NCI-H524 treated with DMSO at 0.1 percent for 48 hours (cell line): ENCODE measurements at places on chromosomes 13 and 19.

GRCh38 chr13:50104493-50104892 is 89.2 kb downstream of the KCNRG start:
- no peak for DNase-seq

GRCh38 chr13:84607261-84608013 is 725.2 kb upstream of the SLITRK1 start:
- DNase-seq = no peak

DNA sequence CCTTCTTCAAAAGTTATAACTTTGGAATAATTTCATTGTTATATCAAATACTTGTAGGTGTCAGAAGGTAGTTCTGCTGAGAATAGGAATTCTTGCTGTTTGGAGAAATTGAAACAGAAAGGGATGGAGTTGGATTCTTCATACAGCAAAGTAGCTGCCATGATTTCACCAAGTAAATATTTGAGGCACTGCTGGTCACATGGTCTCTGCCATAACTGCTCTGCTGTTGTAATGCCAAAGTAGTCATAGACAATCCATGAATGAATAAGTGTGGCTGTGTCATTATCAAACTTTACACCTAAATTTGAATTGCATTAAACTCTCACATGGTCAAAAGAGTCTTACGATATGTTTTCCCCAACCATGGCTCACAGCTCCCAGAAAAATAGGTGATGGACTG is 308.6 kb downstream of the GPC6 start:
- no peak for DNase-seq

- DNase-seq = no peak
Measured at GRCh38 chr19:5820785-5821184, 15.9 kb downstream of the NRTN start.

DNA sequence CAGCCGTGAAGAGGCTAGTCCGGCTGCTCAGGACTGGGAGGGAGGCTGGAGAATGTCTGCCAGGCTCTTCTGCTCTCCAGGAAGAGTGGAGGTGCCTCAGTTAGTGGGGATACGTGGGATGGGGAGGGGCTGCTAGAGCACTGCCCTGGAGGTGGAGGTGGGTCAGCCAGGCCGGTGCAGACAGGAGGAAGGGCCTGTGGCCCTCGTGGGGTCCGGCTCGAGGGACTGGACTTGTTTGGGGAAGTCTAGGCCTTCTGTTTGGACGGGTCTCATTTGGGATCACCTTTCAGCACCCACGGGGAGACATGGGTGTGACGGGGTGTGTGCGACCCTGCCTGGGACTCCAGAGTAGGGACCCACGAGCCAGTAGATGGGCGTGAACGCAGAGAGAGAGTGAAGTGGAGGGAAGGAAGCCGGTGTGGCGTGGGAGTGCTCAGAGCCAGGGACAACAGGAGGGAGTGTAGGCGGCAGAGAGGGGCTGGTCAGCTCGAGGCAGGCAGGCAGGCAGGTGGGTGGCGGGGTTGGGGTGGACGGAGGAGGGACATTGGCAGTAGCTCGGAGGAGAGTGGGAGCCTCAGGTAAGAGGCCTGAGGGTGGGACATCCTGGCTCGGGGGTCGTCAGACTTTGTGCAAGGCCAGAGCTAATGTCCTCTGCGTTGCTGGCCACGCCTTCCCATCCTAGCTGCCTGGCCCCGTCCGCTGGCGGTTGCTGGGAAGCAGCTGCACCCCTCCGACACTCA is 11.5 kb downstream of the EPN1 start:
- DNase-seq = no peak

DNA sequence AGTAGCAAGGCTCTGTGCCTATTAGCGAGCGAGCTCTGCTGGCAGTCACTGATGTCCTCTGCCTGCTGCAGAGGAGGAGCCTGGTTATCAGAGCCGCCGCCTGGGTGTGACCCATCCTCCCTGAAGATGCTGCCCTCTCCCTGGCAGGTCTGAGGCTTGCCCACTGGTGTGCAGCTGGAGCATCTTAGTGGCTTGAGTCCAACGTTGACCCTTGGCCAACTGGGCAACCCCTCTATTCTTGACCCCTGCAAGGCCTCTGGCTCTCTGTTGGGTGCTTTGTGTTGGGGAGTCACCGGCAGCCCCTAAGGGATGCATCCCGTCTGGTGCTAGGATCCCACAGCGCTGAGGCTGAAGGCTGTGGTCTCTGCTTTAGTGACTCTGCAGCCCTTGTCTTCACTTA is 277.9 kb upstream of the SOX1 start:
- no peak for DNase-seq

GRCh38 chr19:50311723-50312635 is 17.2 kb downstream of the KCNC3 start:
- no peak for DNase-seq

DNA sequence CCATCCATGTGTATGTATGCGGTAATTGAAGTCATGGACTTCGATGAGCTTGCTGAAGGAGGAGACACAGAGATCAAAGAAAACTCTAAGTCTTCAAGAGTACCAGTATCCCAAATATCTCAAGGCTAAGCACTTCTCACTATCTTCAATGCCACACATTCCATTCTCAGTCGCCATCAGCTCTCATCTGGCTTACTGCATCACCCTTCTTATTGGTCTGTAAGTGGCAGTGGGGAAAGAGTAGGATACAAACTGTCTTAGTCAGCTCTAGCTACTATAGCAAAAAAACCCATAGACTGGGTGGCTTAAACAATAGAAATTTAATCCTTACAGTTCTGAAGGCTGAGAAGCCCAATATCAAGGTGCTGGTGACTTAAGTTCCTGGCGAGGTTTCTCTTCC is 218.7 kb downstream of the POSTN start:
- DNase-seq = no peak

DNA sequence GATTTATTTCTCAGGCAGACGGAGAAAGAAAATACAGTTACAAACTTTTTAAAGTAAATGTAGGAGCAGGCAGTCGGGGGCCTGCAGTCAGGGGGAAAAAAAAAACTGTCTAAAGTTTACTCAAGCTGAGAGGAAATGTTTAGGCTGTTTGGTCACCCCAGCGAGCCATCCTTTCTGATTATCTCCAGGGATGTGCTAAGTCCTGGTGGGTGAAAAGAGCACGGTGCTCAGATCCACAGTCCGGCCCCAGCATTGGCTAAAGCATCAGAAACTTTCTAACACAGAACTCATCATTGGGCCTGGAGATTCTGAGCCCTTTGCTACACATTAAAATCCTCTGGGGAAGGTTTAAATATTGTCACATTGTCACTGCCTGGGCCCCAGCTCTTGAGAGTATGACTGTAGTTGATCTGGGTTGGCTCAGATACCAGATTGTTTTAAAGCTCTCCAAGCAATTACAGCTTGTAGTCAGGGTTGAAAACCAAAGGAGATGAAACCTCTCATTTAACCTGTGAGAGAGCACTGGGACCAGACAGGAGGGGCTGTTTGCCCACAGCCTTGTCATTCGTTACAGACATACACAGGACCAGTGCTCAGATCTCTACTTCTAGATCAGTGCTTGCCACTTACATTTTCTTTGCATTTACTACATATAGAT is 131.1 kb upstream of the HTR2A start:
- DNase-seq = no peak

DNA sequence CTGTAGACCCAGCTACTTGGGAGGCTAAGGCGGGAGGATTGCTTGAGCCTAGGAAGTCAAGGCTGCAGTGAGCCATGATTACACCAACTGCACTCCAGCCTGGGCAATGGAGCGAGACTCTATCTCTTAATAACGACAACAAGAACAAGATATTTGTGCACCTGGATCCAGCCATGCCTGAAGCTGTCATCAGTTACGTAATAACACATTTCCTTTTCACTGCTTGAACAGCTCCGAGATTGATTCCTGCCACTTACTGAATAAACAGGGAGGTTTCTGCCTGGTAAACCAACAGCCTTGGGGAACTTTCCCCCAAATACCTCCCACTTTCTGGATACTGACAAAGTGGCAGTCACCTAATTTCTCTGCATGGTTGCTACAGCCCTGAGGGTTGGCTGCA is 5.4 kb downstream of the KANK2 start:
- no peak for DNase-seq

DNA sequence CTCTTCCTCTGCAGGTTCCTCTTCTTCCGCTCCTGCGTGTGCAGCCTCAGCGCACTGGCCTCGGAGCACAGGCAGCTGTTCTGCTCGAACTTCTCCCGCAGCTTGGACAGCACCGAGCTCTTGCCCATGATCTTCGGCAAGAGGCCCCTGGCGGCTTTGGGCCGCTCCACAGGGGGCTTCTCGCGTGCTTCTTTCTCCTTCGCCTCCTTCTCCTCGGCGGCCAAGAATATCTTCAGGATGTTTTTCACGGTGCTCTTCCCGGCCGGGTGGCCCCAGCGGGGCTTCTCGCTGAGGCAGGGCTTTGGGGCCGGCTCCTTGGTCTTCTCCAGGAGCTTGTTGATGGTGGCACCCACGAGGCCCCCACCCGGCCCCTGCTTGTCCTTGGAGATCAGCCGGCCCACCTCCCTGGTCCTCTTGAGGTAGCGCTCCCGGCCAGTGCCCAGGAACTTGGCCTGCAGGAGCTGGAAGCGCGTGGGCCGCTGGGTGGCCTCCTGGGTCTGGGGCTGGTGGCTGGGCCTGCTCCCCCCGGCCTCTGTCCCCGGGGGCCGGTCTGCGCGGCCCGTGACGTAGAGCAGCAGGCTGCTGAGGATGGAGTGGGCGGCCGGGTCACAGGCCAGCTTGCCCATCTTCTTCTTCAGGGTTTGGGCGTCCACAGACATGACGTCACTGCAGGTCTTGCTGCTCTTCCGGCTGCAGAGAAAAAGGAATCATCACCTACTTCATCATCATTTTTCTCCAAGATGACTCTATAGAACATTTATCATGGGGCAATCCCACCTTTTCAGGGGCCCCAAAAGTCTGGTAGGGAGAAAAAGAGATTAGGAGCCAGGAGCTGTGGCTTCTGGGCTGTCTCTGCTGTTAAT is 43.8 kb upstream of the GRTP1 start:
- DNase-seq = no peak

DNA sequence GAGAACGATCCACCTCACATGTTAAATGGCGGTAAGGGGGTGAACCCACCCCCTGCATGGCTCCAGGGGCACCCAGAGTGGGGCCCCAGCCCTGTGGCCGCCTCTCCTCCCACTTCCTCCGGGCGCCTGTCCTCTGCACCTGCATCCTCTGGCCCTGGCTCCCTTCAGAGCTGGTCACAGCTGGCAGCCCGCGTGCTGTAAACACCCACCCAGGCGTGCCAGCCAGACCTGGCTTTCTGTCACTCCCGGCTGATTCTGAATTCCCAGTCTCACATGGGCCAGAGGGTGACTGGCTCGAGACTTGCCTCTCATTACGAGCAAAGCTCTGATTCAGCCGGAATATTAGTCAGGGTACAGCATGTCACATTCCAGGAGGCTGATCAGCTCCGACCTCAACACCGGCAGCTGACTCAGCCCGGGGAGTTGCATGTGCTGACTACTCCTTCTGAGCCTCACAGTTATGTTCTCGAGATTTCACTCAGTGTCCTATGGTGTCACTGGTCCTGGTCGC is 75.1 kb downstream of the GNG7 start:
- no peak for DNase-seq

DNA sequence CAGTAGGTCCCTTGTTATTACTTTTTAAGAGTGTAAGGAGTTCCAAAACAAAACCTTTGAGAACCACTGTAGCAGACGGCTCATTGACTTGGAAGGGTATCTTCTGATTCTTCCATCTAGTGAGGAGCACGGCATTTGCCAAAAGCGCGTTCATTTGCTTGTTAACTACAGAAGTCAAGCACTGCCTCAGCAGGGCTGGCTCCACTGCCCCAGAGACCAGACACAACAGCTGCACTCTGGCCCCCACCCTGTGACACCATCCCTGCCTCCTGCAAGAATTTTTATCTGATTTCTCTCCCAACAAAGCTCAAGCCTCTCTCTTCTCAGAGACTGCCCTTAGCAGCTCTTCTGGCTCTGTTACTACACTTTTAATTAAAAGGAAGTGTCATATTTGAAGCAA is 20.7 kb upstream of the XPO4 start:
- no peak for DNase-seq

- no peak for DNase-seq
Measured at GRCh38 chr13:58032676-58033460, 401.3 kb downstream of the PCDH17 start.

- DNase-seq = no peak
Measured at GRCh38 chr19:39224910-39225309, 19.9 kb downstream of the IFNL3 start.

- no peak for DNase-seq
Measured at GRCh38 chr19:53894707-53895106, 12.7 kb downstream of the PRKCG start.

DNA sequence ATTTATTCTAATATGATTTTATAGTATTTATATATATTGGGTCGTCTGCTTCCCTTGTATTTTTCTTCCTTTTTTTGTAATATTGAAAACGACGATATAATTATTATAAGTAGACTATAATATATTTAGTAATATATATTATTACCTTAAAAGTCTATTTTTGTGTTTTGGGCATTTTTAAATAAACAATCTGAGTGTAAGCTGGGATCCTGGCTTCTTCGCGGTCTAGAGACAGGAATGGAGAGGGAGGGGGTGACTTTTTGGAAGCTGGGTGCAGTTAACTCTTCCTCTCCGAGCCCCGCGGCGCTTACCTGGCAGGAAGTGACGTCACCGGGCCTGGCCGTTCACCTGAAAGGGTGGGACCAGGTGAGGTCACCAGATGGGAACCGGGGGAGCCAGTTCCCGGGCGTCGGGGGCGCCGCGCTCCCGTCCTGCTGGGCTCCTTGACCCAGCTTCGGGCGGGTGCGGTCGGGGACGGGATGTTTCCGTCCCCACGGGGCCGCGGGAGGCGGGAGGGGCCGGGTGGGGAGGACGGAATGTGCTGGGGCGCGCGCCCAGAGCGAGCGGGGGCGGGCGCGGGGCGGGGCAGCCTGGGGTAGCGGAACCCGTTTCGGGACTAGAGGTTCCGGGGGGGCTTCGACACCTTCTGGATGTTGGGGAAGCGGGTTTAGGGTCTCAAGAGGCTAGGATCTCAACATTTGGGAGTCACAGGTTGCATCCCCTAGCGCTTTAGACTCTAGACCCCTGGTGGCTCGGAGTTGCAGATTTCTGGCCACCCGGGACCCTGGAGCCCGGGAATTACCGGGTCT is 2.8 kb downstream of the ZFP36 start:
- no peak for DNase-seq

- DNase-seq = no peak
Measured at GRCh38 chr13:50072676-50073075, 57.4 kb downstream of the KCNRG start.

- DNase-seq = no peak
Measured at GRCh38 chr19:51000981-51001380, 423 bp downstream of the KLK8 start.

DNA sequence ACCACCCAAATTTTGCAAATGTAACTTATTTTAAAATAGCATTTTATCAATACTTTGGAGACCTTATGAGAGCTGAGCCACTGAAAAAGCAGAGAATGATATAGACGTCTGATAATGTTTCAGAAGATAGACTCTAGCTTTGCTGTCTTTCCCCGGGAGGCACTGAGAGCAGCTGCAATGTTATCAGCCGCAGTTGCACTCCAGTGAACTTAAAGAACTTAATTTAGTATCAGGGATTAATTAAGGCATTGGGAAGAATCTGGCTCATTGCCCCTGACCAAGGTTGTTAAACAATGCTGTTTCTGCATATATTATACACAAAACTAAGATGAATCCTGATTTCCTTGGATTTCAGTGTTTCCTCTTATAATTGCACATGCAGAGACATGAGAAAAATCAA is 75.7 kb upstream of the SGCG start:
- no peak for DNase-seq

- DNase-seq = no peak
Measured at GRCh38 chr19:27962264-27962663, 1250.7 kb downstream of the UQCRFS1 start.
